ENCODE measurements at places on chromosomes 4 and X.

DNA sequence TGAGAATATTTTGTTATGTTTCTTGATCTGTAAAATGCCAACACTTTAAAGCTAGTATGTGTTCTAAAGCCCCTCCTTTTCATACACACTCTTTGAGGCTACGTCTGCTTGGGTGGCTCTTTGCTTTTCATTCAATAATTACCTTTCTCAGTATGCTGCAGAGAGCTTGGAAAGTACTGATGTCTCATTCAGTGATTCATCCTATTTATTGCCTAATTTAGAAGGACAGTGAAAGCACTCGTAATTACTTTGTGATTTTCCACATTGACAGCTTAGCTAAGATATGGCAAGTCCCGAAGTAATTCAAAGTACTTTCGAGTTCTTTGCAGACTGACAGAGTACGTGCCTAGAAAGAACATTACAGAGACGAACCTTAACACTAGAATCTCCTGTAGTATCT lies 57.2 kb downstream of the BMP15 start:
- DNase-seq: no peak

- no peak for DNase-seq
Observed at GRCh38 chrX:31658360-31658759, 586.5 kb upstream of the FTHL17 start.

DNA sequence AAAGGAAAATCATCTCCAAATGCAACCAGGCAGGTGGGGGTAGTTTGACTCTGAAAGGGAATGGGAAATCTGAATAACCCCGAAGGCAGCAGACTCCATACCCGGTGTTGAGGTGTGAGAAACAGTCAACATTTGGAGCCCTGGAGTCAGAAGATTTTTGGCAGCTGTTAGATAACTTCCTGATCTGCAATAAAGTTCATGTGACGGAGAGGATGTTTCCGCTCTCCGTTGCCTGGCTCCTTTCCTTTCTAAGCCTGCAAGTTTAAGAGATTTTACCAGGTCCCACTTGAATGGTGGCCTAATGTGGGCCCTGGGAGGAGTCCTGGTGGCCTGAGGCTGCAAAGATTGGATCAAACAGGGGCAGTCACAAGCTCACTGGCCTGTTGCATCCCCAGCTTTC lies 27.7 kb downstream of the HAND2 start:
- DNase-seq: no peak

GRCh38 chr4:163448540-163449203 lies 24.9 kb downstream of the TKTL2 start:
- DNase-seq: no peak

- no peak for DNase-seq
Observed at GRCh38 chr4:168265327-168265726, 53.2 kb downstream of the DDX60 start.

DNA sequence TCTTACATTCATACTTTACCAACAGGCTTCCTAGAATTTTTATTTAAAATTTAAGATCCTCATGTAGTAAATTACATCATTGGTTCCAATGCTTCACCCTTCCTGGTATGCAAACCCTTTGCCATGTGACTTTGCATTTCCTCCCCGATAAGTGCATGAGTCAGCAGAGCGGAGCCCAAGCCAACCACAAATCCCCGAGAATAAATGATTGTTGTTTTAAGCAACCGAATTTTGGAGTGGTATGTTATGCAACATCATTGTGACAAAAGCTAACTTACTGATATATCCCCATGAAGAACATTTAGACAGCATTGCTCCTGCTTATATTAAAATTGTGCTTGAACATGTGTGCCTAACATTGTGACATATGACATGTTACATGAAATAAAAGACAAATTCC lies 199.4 kb upstream of the DDX53 start:
- DNase-seq: no peak

DNA sequence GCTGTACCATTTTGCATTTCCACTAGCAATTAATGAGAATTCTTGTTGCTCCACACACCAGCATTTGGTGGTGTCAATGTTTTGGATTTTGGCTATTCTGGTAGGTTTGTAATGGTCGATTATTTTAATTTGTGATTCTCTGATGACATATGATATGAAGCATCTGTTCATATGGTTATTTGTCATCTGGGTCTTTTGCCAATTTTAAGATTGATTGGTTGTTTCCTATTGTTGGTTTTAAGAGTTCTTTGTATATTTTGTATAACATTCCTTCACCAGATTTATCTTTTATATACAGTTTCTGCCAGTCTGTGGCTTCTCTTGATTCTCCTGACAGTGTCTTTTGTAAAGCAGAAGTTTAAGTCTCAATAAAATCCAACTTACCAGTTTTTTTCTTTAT lies 18.5 kb upstream of the BDH2 start:
- DNase-seq: no peak

- DNase-seq: no peak
Observed at GRCh38 chrX:153909980-153910360, 5.5 kb downstream of the AVPR2 start.

DNA sequence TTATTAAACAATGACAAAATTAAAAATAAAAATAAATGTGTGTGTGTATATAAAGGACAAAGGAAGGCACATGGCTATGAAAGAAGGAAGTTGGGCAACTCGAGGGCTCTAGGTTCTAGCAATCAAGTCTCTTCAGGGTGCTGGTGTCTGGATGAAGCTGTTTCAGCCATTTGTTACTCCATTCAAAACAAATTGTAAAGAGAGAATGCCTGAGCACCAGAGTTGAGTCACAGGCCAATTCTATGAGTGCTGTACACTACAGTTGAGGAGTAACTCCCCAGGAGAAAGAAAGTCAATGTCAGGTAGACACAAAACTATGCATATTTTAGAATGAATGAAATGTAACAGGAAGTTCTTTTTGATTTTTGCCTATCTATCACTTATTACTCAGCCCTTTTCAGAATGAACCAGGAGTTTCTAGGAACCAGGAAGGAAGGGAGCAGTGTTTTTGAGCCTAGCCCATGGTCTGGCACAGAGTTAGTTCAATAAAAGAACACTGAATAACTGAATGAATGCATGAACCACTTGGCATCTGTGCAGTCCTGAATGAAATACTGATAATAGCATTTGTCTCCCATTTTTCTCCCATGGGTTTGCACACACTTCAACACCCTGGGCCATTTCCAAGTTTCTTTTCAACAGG lies 151.7 kb upstream of the CPEB2 start:
- no peak for DNase-seq

GRCh38 chrX:19760841-19761512 lies 126.4 kb downstream of the SH3KBP1 start:
- DNase-seq: no peak

DNA sequence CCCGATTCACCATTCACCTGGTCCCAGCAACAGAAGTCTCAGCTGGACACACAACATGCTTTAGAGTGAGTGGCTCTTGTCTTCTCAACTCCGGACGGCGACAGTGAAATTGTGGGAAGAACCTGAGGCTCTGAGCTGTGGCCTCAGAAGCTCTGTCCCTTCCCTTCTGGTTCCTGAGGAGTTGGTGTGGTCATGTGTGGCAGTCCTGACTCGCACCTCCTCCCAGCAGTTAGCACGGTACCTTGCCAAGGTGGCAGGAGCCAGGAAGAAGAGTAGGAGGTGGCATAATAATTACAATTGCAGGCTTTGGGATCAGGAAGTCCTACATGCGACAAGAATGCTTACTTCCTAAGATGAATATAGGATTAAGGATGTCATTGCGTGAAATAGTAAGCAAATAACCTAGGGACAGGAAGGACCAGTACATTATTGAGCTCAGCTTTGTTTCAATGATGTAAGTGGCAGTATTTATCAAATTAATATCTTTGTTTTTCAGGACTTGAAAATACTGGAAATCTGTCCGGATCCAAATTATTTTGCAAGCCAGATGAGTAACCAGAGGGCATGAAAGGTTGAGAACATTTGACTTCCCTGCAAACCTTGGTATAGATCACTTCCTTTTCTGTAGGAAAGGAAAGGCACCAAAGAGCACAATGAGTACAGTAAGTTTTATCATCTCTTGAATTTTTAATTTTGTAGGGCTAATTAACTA lies 21.1 kb downstream of the RNF4 start:
- no peak for DNase-seq

- no peak for DNase-seq
Observed at GRCh38 chr4:7297881-7298280, 105.5 kb downstream of the SORCS2 start.

- DNase-seq: no peak
Observed at GRCh38 chr4:104930298-104930697, 216.4 kb upstream of the TET2 start.

DNA sequence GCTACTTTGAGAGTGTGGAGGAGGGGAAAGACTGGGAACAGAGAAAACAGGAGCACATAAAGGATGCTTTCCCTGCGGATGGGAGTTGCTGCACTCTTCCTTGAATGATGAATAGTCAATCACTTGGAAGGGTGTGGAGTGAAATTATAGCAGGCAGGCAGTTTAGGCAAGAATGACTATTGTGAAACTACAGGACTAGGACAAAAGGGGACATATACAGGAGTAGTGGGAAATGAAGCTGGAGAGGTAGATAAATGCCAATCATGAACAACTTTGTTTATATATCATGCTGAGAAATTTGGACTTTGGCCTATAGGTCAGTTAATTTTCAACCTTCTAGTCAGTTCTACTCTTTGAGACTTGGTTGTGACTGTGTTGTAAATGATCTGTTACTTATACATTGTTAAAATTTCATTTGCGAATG lies 76.9 kb downstream of the PAQR3 start:
- no peak for DNase-seq

- no peak for DNase-seq
Observed at GRCh38 chrX:103330681-103331288, 746 bp downstream of the TCEAL7 start.

DNA sequence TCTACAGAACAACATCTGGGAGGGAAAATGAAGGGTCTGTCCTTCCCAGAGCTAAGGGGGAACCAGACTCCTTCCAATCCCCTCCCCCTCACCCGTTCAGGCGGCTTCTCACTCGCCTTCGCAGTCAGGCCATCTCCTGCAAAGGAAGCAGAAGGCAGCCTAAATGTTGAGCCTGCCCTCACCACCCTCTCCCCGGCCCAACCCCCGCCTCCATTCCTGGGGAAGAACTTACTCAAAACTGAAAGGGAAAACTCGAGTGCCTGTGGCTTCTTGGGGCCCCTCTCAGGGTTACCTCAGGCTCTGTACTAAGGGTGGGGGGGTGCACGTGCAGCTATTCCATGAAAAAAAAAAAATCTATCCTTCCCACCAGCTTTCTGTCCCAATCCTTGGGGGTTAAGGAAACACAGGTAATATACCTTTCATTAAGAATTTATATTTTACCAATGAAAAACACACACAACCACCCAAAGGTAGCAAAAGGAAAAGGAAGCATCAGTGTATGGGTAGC lies 2.4 kb downstream of the ZMYM3 start:
- DNase-seq: peak; percentile 7

GRCh38 chr4:126328914-126329313 lies 1014.2 kb downstream of the FAT4 start:
- DNase-seq: no peak

GRCh38 chr4:41189076-41189475 lies 25.3 kb downstream of the APBB2 start:
- no peak for DNase-seq

- DNase-seq: no peak
Observed at GRCh38 chrX:13119386-13119785, 75.0 kb upstream of the FAM9C start.

DNA sequence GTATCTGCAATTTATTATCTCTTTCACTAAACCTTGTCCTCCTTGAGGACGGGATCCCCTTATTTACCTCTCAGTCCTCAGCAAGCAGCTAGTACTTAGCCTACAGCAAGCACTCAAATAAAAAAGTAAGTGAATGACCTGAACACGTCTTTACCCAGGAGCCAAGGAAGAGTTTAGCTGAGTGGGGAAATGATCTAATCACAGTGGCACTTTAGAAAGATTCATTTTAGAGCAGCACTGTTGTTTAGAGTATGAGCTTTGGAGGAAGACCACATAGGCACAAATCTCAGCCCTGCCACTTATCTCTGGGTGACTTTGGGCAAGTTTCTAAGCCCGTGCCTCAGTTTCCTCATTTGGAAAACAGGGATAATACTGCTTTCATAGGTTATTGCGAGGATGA lies 2.7 kb downstream of the FAM120C start:
- DNase-seq: no peak

GRCh38 chr4:82680834-82681233 lies 117.8 kb downstream of the SCD5 start:
- DNase-seq: no peak

- DNase-seq: no peak
Observed at GRCh38 chr4:107138433-107138832, 102.3 kb upstream of the DKK2 start.

DNA sequence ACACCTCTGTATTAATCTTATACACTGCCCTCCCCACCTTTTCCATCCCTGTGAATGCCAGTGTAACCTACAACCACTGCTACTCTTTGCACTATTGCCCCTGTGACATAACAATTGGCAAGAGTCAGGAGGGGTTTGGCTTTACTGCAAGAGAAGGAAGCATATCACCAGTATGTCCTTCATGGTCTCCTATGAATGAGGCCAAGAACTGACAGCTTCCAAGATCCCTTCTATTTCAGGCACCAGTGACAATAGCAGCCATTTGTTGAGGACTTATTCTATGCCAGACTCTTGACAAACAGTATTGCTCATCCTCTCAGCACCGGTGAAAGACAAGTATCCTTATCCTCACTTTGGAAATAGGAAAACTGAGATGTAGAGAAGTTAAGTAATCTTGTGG lies 363.9 kb downstream of the MID1IP1 start:
- no peak for DNase-seq

- no peak for DNase-seq
Observed at GRCh38 chrX:3066555-3066954, 25.3 kb downstream of the ARSF start.

DNA sequence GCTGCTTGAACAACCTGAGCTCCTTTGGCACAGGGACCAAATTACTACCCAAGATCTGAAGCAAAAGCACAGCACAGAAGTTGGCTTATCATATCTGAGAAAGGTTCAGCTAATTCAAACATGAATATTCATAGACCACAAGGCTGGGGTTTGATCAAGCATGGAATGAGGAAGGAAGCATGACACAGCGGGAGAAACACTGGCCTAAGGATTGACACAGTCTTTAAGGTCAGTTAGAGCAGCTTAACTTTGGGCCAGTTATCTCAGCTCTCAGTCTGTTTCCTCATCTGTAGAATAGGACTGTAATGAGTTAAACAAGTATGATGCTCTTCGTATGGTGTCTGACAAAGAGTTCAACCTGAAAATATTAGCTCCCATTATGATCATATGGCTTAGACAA lies 88.5 kb upstream of the CBR4 start:
- DNase-seq: no peak

- DNase-seq: no peak
Observed at GRCh38 chr4:177660223-177660622, 218.0 kb upstream of the AGA start.

- no peak for DNase-seq
Observed at GRCh38 chr4:115154826-115155225, 41.4 kb upstream of the NDST4 start.

- no peak for DNase-seq
Observed at GRCh38 chr4:41451961-41452360, 86.0 kb upstream of the LIMCH1 start.

- no peak for DNase-seq
Observed at GRCh38 chrX:44914532-44915198, 41.7 kb downstream of the KDM6A start.

- DNase-seq: no peak
Observed at GRCh38 chr4:127012549-127012948, 620.2 kb upstream of the INTU start.

Measured in stimulated activated CD8-positive, alpha-beta memory T cell treated with anti-CD3 and anti-CD28 coated beads, Interleukin-2, amount 100 ng/mL, for 48 hours (primary cell).